ENCODE measurements at places on chromosomes 11 and 22. TPM values are rescaled to one million over a fixed set of nuclear protein-coding genes. Genes with fewer than 3 reads are reported as not detected.

APOA4 gene
- total RNA-seq = not detected

NAALAD2 gene
- 5.5 TPM for total RNA-seq

BEST1 gene
- total RNA-seq = 1.6 TPM

NNMT gene
- 61.5 TPM for total RNA-seq

GRCh38 chr11:102546427-102546826 is 15.9 kb upstream of the MMP7 start:
- no peak for DNase-seq

GRCh38 chr11:96187822-96188221 is 155.2 kb downstream of the MAML2 start:
- peak; percentile 66 for DNase-seq

DNA sequence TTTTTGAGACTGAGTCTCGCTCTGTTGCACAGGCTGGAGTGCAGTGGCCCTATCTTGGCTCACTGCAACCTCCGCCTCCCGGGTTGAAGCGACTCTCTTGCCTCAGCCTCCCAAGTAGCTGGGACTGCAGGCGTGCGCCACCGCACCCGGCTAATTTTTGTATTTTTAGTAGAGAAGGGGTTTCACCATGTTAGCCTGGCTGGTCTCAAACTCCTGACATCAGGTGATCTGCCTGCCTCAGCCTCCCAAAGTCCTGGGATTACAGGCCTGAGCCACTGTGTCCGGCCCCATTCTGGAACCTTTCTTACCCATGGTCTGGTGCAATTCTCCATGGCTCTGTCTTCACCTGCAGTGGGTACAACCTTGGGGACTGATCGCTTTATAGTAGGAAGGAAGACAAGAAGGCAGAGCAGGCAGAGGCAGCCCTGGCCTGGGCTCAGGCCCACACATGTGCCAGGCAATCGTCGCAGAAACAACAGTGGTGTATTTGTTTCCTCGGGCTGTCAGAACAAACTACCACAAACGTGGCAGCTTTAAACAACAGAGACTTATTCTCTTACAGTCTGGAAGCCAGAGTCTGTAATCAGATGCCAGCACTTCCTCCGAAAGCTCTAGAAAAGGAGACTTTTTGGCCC is 4.0 kb upstream of the PTGDR2 start:
- DNase-seq = no peak

DNA sequence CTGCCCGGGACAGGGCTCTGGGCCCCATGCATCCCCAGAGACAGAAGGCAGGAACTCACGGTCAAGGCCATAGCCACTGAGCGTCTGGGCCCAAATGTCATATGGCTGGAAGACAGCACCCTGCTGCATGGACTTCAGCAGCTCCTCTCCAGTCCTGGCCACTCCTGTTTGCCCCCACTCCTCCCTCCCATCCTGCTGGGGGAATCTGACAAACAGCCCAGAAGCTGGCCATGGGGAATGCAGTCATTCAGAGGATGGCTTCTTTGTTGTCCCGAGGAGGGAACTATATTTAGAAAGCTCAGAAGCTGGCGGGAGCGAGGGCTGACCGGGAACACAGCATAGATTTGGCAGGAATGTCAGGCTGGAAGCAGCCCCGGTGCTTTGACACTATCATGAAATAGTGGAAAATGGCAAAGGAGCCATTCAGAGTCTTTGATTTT is 35.0 kb downstream of the DKK3 start:
- DNase-seq = peak; percentile 98

DNA sequence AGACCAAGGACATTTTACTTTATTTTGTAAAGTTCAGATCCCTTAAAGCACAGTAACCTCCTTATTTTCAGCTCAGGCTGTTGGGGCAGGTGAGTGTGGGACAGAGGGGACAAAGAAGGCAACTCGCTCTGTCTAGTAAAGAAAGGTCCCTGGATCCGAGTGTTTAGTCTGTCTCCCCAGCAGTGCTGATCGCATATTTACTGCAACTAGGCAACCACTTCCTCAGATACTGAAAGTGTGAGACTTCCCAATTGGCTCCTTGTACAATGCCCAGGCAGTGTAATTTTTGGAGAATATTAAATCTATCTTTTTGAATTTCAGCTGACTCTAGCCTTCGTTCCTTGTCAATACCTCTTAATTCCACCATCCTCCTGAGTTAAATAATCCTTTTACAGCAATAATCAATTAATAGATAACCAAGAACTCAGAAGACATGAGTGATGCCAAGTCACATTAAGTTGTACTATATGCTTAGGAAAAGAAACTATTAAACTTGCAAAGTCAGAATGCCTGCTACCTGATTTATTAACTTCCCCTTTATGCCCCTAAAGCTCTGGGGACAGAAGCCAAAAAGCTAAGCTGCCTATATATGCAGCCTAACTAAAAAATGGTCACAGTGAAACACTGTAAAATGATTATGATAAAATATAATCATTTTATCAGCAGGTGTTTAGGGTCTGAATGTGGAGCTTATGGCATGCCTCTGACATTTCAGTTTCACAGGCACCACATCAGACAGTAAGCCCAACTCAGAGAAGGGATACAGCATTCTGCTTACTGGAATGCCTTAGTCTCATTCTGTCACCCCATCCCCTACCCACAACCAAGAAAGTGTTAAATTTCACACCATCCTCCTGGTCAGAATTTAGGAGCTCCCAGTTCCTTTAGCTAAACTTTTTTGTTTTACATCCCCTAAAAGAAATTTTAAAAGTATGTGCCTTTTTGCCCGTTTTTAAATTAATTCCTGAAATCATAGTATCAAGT is 138.7 kb downstream of the TRIM44 start:
- peak; percentile 63 for DNase-seq

DNA sequence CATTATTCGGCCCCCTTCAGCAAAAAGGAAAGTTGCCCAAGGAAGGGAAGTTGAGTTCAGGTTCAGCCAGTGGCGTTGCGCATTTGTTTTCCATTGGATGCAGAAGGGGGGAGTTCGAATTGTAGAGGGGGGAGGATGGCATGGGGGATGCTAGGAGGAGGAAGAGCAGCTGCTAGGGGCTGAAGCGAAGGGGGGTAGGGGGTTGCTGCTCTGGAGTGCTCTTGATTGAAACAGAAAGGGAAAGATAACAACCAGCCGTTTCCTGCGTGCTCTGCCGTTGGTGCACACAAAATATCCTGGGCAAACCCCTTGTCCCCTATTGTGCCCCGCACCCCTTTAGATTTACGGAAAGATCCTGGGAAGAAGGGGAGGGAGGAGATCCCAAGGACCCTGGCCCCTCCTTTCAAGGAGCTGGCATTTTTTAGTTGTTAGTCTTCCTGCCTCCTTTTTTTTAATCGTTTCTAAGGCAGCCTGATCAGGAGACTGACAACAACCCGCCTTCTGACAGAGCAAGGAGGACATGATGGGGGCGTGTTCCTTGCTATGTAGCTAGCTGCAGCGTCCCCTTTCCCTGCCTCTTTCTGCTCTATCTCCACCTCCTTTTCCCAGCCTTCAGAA is 2.1 kb downstream of the KMT2A start:
- peak; percentile 95 for DNase-seq

DNA sequence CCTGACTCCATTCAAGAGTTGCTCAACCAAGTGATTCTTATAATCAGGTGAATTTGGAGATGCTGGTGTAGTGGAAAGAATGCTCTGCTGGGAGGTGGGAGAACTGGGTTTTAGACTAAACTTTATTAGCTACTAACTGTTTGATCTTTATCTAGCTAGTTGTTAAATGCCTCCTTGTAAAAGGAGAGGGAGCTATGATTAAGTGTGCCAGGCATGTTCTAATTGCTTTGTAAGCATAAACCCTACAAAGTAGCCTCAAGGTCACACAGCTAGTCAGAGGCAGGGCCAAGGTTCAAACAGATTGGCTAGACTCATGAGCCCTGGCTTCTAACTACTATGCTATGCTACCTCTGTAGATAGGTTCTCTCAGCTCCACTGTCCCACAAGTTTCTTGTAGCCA is 105.5 kb downstream of the NXPE2 start:
- no peak for DNase-seq

DNA sequence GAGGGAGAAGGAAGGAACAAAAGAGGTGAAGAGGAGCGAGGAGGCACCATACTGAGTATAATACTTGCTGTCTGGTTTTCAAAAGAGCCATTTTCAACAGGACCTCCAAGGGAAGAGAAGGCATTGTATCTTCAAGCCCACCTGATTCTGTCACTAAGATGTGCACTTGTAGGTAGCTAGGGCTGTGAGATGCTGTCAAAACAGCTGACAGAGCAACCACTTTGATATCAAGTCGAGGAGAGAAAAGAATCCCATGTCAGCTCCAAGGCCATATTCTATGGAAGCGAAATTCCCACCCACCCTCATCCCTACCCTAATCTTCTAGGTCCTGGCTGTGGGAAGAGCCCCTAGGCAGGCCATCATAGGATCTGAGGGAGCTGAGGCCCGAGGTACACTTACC is 70.9 kb upstream of the PRDM11 start:
- no peak for DNase-seq

DNA sequence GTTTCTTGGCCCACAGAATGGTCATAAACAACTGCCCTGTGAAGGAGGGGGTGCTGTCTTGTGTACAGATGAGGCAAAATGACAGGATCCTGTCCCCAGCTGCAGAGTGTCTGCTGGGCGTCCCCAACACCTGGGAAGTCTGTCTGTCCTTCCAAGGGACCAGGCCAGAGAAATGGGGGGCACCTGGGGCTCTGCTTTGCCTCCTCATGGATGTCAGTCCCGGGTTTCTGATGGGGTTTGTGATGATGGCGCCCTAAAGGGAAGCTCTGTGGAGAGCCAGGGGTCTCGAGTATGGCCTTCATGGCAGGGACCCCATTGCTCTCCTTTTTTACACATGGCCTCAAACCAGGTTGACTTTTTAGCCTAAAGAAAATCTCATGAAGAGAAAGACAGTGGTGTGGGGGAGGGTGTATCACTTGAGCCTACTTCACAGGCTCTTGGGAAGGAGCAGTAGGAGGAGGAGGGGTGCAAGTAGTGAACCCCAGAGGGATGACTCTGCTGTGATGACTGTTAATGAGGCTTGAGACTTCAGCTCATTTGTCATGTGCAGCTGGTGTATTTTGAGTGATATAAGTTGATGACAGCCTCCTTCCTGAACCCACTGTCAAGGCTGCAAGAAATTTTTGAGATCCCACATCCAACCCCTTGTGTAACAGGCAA is 40.6 kb upstream of the TUB start:
- no peak for DNase-seq
